ENCODE measurements at places on chromosomes 7 and 10. TPM values are rescaled to one million over a fixed set of nuclear protein-coding genes. Genes with fewer than 3 reads are reported as not detected.

Gene NUDT13
- polyA plus RNA-seq, result 1.3 TPM

Gene OR6V1
- polyA plus RNA-seq, result not detected

Gene AGFG2
- 8.4 TPM for polyA plus RNA-seq

Gene RBP4
- not detected for polyA plus RNA-seq

Gene LIPN
- polyA plus RNA-seq, result not detected

Gene STAMBPL1
- 4.6 TPM for polyA plus RNA-seq

Gene HOXA13
- polyA plus RNA-seq, result not detected

Gene LRRC17
- 0.17 TPM for polyA plus RNA-seq

Gene AASS
- polyA plus RNA-seq, result 2.4 TPM

Gene HSPA12A
- 3.8 TPM for polyA plus RNA-seq

Gene KCNMA1
- polyA plus RNA-seq, result 4.3 TPM

Gene OR2A12
- not detected for polyA plus RNA-seq

Gene MALRD1
- 0.08 TPM for polyA plus RNA-seq

Gene CDK1
- polyA plus RNA-seq, result 84.9 TPM

Gene TAF3
- 3.3 TPM for polyA plus RNA-seq

Gene FKBP9
- polyA plus RNA-seq, result 63.3 TPM

Gene MOGAT3
- polyA plus RNA-seq, result not detected

Gene GPR146
- not detected for polyA plus RNA-seq

Gene STEAP4
- 0.03 TPM for polyA plus RNA-seq

Gene MEOX2
- not detected for polyA plus RNA-seq
